Fibroblast of the aortic adventitia (primary cell): ENCODE measurements at places on chromosomes 7 and 10.

DNA sequence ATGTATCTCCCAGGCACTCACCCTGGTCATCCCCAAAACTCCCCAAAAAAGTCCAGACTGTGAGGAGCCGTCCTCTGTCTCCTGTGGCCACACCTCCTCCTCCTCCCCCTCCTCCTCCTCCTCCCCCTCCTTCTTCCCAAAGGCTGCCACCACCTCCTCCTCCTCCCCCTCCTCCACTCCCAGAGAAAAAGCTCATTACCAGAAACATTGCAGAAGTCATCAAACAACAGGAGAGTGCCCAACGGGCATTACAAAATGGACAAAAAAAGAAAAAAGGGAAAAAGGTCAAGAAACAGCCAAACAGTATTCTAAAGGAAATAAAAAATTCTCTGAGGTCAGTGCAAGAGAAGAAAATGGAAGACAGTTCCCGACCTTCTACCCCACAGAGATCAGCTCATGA lies 7.1 kb downstream of the LMOD2 start:
- no peak for DNase-seq

- no peak for DNase-seq
These were observed 128.2 kb downstream of the DOCK1 start for GRCh38 chr10:127033216-127034033.

DNA sequence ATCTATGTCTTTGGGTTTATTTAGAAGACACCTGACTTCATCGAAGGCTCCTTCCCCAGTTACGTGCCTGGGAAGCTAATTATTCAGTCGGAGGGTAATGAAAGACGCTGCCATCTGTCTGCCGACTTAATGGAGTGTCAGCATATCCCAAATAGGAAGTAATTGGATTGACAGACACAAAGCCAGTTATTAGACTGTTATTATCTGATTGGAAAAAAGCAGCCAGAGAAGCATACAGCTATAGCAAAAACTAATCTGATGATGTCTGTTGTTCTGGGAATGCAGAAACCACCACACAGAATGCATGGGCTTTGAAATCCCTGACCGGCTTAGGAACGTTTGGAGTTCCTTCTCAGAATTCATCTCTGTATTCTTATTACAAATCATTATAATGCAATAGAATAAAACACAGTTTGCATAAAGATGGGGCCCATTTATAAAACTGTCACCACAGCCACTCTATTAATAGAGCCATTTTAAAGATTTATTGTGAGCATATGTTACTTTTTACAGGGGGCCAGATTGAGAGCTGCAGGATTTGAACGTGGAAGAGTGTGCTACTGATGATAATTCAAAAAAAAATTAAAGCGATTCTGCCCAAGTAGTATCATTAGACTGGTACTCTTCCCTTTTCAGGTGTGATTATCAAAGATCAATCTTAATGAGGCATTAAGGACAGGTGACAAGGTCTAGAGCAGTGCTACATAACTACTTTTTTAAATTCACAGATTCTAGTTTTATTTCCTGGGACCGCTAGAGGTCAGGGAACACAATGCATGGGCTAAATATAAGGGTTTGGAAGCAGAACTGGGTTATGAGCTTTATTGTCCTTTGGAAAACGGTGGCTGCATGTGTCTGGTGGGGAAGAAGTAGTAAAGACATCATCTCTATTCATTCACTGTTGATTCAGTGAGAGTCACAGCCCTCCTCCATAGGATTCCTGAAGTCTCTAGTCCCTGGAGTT lies 330.1 kb upstream of the LRGUK start:
- DNase-seq: no peak

- DNase-seq: peak; percentile 93
These were observed 10.8 kb upstream of the LIPA start for GRCh38 chr10:89262086-89263051.

- DNase-seq: no peak
These were observed 171.9 kb upstream of the LANCL2 start for GRCh38 chr7:55193245-55193644.

DNA sequence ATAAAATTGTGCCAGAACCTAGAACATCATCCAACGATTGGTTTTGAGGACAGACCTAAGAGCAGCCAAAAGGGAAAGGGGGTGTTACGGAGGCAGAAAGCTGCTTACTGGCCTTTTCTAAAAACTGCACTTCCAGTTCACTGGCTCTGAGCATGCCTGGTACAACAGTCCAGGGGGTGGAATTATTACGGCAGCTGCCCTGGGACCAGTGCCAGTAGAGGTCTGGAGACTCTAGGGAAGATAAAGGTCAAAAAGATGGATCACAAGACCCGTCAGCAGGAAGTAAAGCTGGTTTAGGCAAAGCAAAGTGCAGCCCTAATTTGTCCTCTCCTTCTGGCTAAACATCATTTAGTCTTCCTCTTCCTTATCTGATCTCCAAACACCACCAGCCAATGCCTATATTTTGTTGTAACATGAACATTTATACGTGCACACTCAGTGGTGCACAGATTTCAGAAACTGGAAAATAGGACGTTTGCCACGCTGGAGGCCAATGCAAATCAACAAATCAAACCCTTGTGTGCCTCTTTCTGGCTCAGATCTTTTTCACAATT lies 216.4 kb upstream of the DPP6 start:
- DNase-seq: no peak

- peak; percentile 47 for DNase-seq
These were observed 32.3 kb downstream of the SLC39A12 start for GRCh38 chr10:17984056-17984455.

- DNase-seq: no peak
These were observed 983.7 kb downstream of the GATA3 start for GRCh38 chr10:9038146-9038714.

- no peak for DNase-seq
These were observed 19.6 kb downstream of the SEMA3E start for GRCh38 chr7:83629117-83629880.

- DNase-seq: no peak
These were observed 94.8 kb downstream of the KIAA1217 start for GRCh38 chr10:24303522-24304310.

- peak; percentile 53 for DNase-seq
These were observed 687 bp downstream of the EPDR1 start for GRCh38 chr7:37920849-37921805.

DNA sequence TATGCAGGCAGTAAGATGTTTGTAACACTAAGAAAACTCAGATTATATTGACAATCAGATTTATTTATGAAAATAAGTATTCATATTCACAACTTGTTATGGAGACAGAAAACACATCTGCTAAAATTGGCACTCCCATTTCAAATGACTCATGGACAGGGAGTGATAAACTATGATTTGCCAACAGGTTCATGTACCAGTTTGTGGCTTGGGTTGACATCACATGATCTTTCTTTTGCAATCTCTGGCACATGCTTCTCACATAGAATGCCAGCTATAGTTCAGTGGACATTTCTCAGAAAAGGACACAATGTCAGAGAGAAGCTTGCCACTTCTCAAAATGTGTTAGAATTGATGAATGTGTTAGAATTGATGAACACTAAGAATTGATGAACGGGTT lies 663.2 kb upstream of the ANKRD30A start:
- DNase-seq: peak; percentile 82

DNA sequence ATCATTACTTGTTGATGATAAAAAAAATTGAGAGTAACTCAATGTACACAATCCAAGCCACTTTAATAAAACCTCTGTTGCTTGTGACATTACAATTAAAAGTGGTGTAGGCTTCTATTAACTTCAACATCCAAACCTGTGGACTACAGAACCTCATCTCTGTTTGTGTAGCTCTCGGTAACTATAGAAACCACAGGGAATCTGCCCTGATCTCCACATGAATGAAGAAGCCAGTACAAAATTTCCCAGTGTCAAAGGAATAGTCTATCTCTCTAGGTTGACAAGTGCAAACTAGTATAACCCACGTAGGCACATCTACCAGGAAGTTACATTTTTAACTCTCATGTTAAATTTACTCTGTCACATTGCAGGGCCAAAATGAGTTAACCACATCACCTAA lies 204.3 kb downstream of the CHCHD3 start:
- DNase-seq: no peak

GRCh38 chr7:139889186-139889871 lies 60.3 kb downstream of the TBXAS1 start:
- DNase-seq: no peak

GRCh38 chr7:155281398-155281969 lies 16.2 kb upstream of the INSIG1 start:
- no peak for DNase-seq

- no peak for DNase-seq
These were observed 54.4 kb upstream of the MGAM2 start for GRCh38 chr7:142057101-142057500.

DNA sequence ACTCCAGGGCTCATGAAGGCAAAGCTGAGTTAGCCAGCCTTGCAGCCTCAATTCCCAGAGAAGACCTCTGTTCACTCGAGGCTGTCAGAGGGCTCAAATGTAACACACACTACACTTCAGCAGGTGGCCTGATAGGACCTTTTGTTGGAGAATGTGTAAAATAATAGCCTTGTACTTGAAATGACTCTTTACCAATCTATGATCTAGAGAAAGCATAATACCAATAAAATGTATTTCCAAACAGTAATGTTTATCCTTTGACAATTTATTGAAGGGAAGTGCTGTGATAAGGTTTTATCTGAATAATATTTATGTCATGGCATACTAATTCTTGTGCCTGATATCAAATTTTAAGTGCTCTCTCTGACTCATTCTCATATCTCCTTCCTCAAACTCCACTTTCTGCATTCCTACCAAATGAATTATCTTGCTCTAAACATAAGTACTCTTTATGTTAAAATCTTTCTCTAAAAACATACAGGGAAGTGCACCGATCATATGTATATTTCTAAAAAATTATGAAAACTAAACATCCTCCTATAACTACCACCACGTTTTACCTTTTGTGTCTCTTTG lies 20.9 kb downstream of the CYP3A7 start:
- DNase-seq: no peak

DNA sequence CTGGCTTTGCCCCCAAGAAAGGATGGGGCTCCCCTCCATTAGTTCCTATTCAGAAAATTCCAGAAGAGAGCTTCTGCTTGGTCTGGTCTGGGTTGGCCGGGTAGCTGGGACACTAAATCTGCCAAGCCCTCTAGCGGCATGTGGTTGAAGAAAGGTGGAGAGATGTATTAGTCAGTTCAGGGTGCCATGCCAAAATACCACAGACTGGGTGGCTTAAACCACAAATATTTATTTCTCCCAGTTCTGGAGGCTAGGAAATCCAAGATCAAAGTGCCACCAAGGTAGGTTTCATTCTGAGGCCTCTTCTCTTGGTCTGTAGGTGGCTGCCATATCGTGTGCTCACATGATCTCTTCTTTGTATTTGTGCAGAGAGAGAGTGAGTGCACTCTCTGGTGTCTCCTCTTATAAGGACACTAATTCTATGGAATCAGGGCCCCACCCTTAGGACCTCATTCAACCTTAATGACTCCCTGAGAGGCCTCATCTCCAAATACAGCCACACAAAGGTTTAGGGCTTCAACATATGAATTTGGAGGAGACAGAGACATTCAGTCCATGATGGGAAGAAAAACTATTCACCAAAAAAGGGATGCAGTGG lies 38.7 kb upstream of the MTPAP start:
- DNase-seq: peak; percentile 38

GRCh38 chr10:53528974-53529373 lies 756.4 kb upstream of the MBL2 start:
- no peak for DNase-seq

GRCh38 chr10:126904818-126905701 lies at the start of gene DOCK1:
Gene DOCK1, plus strand, starts transcription at chr10:126905428. Its CDS starts 90 bp downstream, at chr10:126905518.
- DNase-seq: peak; percentile 61

GRCh38 chr7:146655928-146656797 lies 539.6 kb downstream of the CNTNAP2 start:
- DNase-seq: no peak

DNA sequence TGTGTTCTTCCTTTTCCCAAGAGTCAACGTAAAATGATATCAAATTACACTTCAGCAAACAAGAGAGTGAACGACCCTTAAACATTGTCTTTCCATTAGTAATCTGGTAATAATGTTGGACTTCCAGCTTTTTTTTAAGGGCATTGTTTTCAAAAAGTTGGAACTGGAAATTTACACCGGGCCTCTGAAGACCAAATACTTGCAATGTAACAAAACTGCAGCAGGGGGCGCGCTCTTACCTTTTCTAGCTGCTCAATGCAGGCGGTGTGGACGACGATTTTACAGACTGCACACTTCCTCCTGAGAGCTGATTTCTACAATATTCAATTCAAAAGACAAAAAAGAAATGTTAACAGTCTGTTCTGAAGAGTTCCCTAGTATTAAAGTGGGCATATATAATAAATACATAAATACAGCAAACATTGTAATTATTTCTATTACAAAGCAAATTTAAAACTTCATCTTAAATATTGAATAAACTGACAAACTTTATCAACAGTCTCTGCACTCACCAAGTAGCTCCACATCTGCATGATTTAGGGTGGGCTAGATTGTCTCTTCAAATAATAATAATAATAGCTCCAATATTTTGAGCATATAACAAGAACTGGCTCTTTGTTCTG lies 190.4 kb downstream of the DGKI start:
- DNase-seq: peak; percentile 89

DNA sequence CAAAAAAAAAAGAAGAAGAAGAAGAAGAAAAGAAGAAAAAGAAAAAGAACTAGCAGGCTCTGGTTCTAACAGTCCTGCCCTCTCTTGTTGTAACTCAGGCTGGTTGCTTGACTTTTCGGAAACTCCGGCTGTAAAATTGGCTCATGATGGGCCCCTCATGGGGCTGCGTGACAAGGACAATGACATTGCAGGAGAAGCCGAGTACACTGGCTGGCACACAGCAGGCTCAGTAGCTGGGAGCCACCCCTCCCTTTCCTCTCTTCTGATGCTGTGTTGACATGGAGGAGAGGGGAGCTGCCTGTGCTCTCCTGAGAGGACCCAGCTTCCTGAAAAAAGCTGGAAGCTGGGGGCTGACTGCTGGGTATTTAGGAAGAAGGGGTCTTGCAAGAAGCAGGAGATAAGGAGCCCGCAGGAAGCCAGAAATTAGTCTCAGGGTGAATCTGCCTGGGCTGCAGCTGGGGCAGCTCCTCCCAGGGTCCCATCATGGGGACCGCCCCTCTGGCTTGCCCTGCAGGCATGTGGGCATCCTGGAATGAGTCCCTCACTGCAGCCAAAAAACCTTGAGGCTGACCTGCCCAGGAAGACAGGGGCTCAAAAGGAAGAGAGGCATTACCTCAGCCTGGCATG lies 14.6 kb upstream of the GPR26 start:
- DNase-seq: no peak

- DNase-seq: no peak
These were observed 65.5 kb downstream of the SPAG6 start for GRCh38 chr10:22410846-22411245.

DNA sequence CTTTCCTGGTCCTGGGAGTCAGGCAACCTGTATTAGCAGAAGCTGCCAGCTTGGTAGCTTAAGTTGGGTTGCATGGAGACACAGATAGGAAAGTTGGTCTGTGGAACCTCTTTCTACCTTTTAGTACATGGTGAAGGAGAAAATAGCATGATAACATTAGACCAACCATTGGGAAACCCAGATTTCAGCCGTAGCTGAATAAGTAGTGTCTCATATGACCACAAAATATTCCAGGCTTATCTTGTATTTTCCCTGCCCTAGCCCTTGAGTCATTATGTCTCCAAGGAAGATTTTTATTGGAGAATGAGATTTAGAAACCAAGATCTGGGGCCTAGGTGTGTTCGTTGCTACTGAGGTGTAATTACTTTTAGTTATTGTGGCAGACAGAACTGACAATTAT lies 67.2 kb downstream of the CCSER2 start:
- DNase-seq: no peak

- no peak for DNase-seq
These were observed 46.7 kb upstream of the TEX47 start for GRCh38 chr7:88842201-88842600.
